ENCODE measurements at places on chromosomes 5 and 9. TPM values are rescaled to one million over a fixed set of nuclear protein-coding genes. Genes with fewer than 3 reads are reported as not detected.

Gene FAM219A
- 10.8 TPM for total RNA-seq

Gene SPOCK1
- total RNA-seq = 34.1 TPM

- H3K4me1 ChIP-seq = no peaks in the 10 kb centered on the region
- no peaks in the 10 kb centered on the region for H3K36me3 ChIP-seq
- DNase-seq = no peak
- no peaks in the 10 kb centered on the region for H3K27me3 ChIP-seq
- no peak overlapping the region for H3K4me3 ChIP-seq
These were observed 1.3 kb downstream of the IL31RA start for GRCh38 chr5:55852503-55852902.

DNA sequence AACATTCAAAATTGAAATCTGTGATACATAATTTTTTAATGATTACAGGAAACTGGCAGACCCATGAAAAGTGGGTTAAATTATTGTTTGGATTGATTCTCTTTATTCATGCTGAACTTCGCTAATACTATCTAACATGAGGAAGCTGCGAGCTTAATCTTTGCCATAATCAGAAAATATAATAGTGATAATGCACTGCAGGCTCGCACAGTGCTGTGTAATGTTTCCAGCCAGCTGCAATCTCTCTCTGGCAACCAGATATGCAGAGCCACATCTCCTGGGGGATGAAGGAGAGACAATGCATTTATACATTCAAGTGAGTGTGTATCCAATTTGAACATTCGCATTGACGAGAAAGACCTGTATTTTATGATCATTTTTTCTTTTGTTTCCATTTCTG lies 669.7 kb upstream of the RGMB start:
- no peak overlapping the region for H3K4me3 ChIP-seq
- no peaks in the 10 kb centered on the region for H3K36me3 ChIP-seq
- H3K27ac ChIP-seq = no peak overlapping the region
- no peak for DNase-seq

DNA sequence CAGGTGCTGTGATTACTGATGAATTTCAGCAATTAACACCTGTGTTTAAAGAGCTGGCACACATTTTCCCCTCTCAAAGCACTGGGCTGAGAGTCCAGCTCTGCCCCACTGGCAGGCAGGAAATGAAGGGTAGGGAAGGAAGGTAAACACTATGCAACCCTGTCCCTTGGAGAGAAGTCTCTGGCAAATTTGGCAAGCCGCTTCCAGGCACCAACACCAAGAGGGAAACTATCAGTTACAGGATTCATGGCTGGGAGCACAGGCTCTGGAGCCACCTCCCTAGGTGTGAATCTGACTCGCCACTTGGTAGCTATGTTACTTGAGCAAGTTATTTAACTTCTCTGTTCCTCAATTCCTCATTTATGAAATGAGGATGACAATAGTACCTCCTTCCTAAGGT lies 3.3 kb downstream of the ANKS6 start:
- peak overlapping the region; percentile 94 for H3K27ac ChIP-seq
- H3K4me1 ChIP-seq = peaks cover 42% of the 10 kb centered on the region
- peaks cover 6% of the 10 kb centered on the region for H3K36me3 ChIP-seq

Gene RAB24
- 53.3 TPM for total RNA-seq

- H3K4me3 ChIP-seq = no peak overlapping the region
- no peak for DNase-seq
- H3K36me3 ChIP-seq = no peaks in the 10 kb centered on the region
These were observed 25.8 kb downstream of the KLHL3 start for GRCh38 chr5:137710086-137710485.

Gene LAMC3
- total RNA-seq = 3.9 TPM

Gene GARIN3
- not detected for total RNA-seq

Gene COL27A1
- 13.9 TPM for total RNA-seq

DNA sequence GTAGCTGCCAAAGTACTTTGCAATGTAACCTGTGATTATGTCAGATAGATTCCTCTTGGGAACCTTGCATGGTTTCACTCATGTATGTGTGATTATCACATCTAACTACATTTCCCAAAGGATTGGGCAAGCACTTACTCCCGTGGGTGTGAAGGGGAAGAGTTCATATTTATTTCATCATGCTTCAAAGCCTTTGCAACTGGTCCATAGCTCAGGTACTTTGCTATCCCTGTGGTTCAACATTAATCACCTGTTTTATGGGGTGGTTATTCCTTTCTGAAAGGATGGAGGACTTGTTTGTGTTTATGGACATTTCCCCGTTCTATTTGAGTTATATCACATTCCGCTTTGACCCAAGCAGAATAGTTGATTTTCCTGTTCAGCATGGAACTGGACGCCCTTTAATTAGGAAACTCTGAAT lies 13.6 kb upstream of the ERMP1 start:
- H3K36me3 ChIP-seq = no peaks in the 10 kb centered on the region
- H3K27me3 ChIP-seq = no peaks in the 10 kb centered on the region
- H3K27ac ChIP-seq = no peak overlapping the region
- H3K4me1 ChIP-seq = peaks cover 22% of the 10 kb centered on the region
- H3K4me3 ChIP-seq = no peak overlapping the region

GRCh38 chr5:67115246-67115645 lies 81.4 kb downstream of the CD180 start:
- H3K27ac ChIP-seq = no peak overlapping the region
- peaks cover 8% of the 10 kb centered on the region for H3K4me1 ChIP-seq
- no peak for DNase-seq
- no peaks in the 10 kb centered on the region for H3K36me3 ChIP-seq

DNA sequence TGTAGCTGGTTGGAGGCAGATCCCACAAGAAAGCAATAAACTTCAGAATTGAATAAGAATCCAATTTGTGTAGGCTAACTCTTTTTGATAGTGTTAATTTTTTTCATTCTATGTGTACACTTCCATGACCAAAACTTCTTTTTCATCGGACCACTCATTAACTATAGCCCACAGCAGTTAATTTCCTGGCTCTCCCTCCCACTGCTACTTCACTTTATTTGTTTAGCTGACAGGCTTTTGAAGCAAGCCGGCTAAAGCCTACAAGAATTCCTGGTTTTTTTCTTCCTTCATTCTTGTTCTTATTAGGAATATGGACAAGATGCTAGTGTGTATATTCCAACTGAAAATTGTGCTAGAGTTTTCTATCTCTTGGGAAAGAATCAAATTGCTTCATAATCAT lies 329.2 kb upstream of the CCNH start:
- H3K4me1 ChIP-seq = no peaks in the 10 kb centered on the region
- H3K36me3 ChIP-seq = no peaks in the 10 kb centered on the region
- no peak overlapping the region for H3K27ac ChIP-seq

DNA sequence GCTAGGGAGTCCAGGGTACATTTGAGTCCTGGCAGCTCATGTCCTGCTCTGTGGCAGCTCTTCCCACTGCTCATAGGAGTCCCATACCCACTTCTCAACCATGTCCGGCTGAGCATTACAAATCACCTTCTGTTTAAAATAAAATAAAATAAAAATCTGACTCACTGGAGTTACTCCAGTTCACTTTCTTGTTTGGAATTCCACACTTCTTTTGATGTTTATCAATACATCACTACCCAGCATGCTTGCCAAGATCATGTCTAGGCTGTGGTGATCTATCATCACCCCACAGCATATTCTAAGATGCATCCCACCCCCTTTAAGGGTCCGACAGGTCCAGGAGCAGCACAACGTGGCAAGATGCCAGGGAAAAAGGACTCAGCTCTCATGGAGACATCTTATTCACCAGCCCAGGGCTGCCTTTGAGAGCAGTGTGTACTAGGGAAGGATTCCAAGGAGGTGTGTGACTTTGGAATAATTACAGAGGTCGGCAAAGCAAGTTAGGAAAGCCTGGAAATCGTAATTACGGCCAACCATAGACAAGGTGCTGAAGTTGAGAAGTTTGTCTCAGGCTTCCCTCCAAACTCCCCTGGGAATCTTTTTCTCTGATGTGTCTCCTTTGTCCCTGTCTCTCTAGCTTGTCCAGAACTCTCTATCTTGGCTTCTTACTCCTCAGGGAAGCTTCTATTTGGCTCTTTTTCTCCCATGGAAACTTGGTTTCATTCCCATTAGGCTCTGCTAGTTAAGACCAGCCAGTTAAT lies 111.4 kb upstream of the SLC1A3 start:
- H3K27me3 ChIP-seq = no peaks in the 10 kb centered on the region
- no peaks in the 10 kb centered on the region for H3K4me1 ChIP-seq
- H3K4me3 ChIP-seq = no peak overlapping the region
- no peak overlapping the region for H3K27ac ChIP-seq
- DNase-seq = peak; percentile 9
- H3K36me3 ChIP-seq = no peaks in the 10 kb centered on the region

Gene CORO2A
- 1.8 TPM for total RNA-seq

Gene PCDHGA2
- total RNA-seq = 4.3 TPM

Gene ADAMTS2
- total RNA-seq = 16.2 TPM

DNA sequence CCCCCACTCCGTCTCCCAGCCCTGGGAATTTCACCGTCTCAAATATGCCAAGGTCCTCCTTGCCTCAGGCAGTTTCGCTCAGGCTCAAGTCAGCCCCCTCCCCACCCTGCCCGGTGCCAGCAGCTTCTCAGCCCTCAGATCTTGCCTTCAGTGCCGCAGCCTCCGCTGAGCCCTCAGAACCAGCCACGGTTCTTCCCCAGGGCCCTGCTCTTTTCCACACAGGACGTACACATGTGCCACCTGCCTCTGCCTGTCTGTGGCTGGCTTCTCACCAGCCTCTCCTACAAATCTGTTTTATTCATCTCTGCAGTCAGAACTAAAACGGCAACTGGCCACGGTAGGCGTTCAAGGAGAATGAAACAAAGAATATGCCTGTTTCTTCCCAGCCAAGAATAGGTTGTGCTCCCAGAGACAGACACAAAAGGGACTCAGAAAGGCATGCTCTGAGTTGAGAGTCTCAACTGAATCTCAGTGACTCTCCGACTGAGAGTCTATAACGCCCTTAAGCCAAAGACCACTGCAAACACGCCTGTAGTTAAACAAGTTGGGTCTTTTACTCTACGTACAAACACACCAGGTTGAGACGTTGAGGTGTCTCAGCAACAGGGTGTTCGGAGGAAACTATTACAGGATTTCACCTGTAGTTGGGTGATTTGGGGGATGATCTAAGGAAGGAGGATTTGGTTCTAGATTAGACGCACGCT lies 10.6 kb upstream of the GRIN1 start:
- H3K27me3 ChIP-seq = no peaks in the 10 kb centered on the region
- peaks cover 14% of the 10 kb centered on the region for H3K4me1 ChIP-seq
- H3K4me3 ChIP-seq = no peak overlapping the region

DNA sequence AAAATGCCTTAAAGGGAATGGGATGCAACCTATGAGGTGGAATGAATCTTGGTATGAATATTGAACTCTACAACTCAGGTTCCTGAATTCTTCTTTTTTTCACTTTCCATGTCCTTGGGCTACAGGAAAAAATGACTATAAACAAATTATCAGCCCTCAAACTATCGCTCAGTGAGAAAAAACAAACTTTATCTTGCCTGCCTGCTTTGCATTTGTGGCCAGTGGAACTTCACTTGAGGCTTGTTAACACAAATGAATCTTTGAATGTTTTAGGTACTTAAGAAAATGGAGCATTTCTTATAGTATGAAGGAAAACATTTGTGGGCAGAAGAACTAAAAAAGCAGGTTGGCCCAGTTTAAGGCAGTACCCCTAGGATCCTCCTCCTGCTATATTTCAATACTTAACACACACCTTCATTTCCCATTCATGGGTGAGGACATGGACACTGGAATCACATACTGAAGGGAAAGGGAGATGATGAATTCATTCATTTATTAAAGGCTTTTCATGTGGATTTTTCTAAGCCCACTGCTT lies 34.1 kb downstream of the ELOVL7 start:
- H3K4me1 ChIP-seq = peaks cover 12% of the 10 kb centered on the region
- no peak for DNase-seq
- H3K27me3 ChIP-seq = no peaks in the 10 kb centered on the region
- no peak overlapping the region for H3K27ac ChIP-seq
- no peaks in the 10 kb centered on the region for H3K36me3 ChIP-seq

Gene PRUNE2
- 4.6 TPM for total RNA-seq

DNA sequence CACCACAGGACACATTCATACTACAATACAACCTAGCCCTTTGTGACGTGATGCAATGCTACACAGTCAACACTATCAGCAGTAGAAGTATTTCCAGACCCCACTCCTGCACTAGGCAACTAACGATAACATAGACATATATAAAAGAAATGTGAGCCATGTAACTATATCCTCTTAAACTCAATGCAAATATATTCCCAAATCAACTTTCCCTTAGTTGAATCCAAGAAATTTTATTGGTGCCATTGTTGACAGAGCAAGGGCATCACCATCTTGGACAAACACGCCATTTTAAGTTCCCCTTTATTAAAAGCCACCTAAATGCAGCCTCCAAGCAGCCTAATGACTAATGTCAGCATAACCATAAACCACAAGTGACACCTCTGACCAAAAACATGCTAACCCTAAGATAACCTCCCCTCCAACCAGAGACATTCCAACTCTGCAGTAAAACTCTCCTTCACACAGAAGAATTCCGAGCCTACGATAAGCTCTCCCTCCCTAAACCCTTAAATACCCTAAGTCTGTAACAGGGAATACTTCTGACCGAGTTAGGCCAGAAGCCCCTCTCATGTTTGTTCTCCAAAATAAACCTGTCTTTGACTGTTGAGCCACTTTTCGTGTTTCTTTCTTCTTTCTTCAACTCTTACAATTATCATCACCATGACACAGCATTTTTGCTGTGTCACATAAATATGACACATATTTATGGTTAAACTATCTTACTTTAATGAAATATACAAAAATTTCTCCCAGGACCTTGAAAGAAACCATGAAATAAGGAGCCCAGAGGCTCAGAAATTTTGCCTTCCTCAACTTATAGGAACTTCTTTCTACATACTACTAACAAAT lies 1497.8 kb downstream of the EFNA5 start:
- DNase-seq = no peak
- no peaks in the 10 kb centered on the region for H3K36me3 ChIP-seq
- no peak overlapping the region for H3K4me3 ChIP-seq
- H3K4me1 ChIP-seq = no peaks in the 10 kb centered on the region
- no peak overlapping the region for H3K27ac ChIP-seq
- no peaks in the 10 kb centered on the region for H3K27me3 ChIP-seq

GRCh38 chr9:38352530-38353328 lies 39.8 kb upstream of the ALDH1B1 start:
- no peak overlapping the region for H3K4me3 ChIP-seq
- H3K4me1 ChIP-seq = no peaks in the 10 kb centered on the region
- no peak for DNase-seq
- no peak overlapping the region for H3K27ac ChIP-seq
- no peaks in the 10 kb centered on the region for H3K27me3 ChIP-seq
- no peaks in the 10 kb centered on the region for H3K36me3 ChIP-seq

DNA sequence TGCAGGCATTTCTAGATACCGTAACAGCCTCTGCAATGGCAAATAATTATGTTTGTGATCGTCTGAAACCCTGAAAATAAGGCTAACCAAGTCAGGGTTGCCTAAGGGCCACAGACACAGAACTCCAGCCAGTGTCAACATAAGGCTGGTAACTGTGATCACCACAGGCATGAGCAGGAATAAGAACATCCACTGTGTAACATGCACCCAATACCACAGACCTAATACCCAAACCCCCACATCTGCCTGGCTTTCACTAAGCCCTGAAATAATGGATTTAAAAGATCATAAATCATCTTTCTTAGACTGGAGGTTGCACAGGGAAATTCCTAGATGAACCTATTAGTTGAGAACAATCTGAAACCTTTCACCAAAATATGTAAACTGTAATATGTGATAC lies 394.5 kb downstream of the NFIB start:
- H3K4me3 ChIP-seq = no peak overlapping the region
- no peaks in the 10 kb centered on the region for H3K4me1 ChIP-seq

Measured in thyroid gland (tissue), 4 donors.